ENCODE measurements at places on chromosomes 12 and 14. TPM values are rescaled to one million over a fixed set of nuclear protein-coding genes. Genes with fewer than 3 reads are reported as not detected.

DNA sequence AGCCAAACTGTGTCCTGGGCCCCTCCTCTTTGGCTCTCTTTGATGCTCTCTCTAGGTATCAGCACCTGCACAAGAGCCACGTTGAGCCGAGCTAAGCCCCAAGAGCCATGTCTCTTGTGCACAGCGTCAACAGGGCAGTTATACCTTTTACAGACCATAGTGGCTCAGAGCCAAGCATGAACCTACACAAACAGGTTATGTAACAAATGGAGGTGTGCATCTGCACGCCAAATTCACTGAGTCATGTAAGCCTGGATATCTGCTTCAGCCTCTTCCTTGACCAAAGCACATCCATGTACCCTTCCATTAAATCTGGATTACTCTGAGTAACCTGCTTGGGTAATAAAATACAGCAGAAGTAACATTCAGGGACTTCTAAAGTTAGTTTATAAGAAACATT lies 509.7 kb downstream of the NAV3 start:
- no peak for DNase-seq

DNA sequence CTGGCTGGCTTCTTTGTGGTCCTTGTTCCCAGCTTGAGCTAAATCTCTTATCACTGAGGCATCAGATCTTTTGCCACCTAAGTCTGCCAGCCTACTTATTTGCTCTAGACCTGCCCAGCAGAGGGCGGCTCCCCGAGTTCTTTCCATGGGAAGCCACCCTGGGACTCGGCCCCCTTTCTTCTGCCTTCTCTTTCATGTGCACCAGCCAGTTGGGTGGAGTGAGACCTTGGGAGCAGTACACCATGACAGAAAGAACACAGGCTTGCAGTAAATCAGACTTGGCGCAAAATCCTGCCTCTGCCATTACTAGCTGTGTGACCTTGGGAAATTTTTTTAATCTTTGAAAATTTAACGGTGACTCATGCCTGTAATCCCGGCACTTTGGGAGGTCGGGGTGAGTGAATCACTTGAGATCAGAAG lies 7.4 kb downstream of the SMAGP start:
- peak; percentile 60 for DNase-seq

DNA sequence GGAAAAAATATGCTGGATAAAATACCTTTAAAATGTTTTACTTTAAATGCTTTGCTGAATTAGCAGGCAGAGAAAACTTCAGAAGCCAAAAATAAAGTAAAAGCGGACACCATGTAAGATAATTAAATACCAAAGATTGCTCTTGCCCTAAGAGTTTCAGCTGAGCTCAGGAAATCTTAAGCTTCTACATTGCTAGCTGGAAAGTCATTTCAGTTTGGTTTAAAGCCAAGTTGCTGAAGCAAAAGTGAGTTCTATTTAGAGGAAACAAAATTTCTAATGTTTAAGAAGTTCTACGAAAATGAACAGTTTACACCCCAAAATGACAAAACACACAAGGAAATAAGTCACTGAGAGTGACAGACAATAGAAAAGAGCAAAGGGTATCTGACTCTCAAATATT lies 310.0 kb downstream of the ADAMTS20 start:
- DNase-seq, result no peak

DNA sequence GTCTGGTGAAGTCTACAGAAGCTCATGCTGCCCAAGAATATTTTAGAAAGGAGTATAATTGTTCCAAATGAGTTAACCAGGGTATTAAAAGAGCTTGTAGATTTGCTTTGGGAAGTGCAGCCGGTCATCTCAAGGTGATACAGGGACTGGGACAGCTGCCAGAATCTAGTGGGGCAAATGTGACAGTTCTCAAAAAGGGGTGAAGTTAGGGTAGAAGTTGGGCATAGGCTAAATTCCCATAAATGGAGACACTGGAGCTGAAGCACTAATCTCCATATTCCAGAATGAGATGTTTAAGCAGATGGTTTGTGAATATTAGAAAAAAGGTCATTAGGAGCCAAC lies 94.7 kb downstream of the ANO6 start:
- no peak for DNase-seq

DNA sequence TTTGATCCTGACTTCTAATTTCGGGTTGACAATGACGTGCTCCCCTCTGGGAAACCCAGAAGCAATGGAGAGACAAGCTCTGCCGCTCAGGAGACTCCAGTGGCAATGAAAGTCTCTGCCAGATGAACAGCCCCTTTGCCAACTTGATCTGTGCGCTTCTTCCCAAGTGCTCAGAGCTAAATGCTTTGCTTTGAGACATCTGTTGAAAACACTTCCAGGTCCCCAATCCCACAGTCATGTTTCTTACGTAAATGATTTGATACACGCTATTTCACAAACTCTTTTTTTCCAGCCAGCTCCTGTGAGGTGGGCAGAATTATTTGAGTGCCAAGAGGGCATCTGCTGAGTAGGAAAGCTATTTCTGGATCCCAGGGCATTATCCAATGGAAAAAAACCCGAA lies 147.6 kb downstream of the RIMBP2 start:
- DNase-seq, result no peak

DNA sequence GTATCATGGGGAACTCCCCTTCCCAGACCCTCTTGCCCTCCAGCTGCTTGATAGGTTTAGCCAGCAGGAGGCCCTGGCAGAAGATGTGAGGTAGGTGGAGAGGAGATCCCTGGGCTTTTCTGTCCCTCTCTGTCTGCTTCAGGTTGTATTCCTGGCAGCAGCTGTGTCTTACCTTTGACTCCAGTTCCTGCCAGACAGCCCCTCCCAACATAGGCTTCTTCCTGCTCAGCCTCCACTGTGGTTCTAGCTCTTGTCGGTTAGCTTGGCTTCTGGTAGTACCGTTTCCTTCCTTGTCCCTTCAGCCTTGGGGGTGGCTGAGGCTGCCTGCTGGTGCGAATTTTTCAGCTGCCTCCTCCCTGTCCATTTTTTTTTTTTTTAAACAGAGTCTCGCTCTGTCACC lies 215.7 kb upstream of the CRY1 start:
- DNase-seq, result peak; percentile 40

- DNase-seq, result no peak
These were observed 22.2 kb upstream of the PPP1R13B start for GRCh38 chr14:103869406-103870143.

DNA sequence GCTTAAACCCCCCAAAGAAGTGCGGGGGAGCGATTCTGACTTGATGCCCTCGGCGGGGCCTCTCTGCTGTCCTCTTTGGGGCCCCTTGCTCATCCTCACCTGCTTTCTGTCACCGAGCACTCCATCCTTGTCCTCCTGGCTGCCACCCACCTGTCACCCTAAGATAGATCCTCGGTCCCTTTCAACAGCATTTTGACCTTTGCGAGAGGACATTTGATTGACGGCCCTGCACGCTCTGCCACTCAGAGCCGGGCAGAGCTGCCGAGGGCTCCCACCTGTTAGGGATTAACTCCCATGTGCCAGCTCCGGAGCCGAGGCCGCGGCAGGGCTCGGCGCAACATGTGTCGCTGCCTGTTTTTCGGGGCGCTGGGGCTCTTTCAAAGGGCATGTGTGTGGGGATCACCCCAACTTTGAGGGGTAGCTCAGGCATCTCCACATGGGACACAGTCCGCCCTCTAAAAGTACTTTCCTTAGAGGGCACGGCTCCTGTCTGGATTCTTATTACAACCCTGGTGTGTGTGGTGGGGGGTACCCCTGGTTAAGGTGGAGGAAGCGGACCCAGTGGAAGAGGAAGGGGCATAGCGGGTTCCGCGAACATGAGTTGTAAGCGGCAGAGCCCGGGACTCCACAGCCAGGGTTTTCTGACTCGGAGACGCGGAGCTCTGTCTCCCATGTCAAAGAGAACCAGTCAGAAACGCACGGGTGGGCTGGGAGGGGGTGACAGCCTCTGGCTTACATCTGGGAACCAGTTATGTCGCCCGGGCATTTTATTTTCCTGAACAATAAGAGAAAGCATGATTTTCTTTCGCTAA lies 811 bp upstream of the MEG3 start:
- no peak for DNase-seq

- DNase-seq, result no peak
These were observed 157.1 kb upstream of the CCND2 start for GRCh38 chr12:4116251-4117111.

DNA sequence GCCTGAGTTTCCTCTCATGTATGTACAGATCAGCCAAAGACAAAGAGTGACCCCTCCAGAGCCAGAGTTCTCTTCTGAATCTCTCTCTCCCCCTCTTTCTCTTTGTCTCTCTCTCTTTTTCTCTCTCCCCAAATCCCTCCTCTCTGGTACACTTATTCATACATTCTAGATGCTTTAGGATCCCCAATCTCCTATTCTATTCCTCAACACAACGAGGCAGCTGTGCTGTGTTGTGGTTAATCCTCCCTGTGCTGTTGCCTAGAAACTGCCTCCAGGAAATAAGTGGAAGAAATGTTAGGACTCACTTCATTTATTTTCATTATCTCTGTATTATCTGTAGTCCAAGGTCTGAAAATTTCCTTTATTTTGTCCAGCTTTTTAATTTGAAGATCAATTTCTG lies 350.5 kb upstream of the OR4E1 start:
- no peak for DNase-seq

Gene ZNF641
- 12.1 TPM for total RNA-seq

Gene MYH6
- not detected for total RNA-seq

Gene ESRRB
- 0.36 TPM for total RNA-seq

Gene CD163
- total RNA-seq, result not detected

Gene SRP54
- total RNA-seq, result 42.4 TPM
